ENCODE measurements at places on chromosomes 6 and 20.

GRCh38 chr20:416950-417800, 9.1 kb downstream of the RBCK1 start:
- DNase-seq, result no peak

GRCh38 chr6:131832363-131832762, 24.5 kb downstream of the ENPP1 start:
- no peak for DNase-seq

- no peak for DNase-seq
Observed at GRCh38 chr6:83462524-83462923, 31.7 kb upstream of the ME1 start.

DNA sequence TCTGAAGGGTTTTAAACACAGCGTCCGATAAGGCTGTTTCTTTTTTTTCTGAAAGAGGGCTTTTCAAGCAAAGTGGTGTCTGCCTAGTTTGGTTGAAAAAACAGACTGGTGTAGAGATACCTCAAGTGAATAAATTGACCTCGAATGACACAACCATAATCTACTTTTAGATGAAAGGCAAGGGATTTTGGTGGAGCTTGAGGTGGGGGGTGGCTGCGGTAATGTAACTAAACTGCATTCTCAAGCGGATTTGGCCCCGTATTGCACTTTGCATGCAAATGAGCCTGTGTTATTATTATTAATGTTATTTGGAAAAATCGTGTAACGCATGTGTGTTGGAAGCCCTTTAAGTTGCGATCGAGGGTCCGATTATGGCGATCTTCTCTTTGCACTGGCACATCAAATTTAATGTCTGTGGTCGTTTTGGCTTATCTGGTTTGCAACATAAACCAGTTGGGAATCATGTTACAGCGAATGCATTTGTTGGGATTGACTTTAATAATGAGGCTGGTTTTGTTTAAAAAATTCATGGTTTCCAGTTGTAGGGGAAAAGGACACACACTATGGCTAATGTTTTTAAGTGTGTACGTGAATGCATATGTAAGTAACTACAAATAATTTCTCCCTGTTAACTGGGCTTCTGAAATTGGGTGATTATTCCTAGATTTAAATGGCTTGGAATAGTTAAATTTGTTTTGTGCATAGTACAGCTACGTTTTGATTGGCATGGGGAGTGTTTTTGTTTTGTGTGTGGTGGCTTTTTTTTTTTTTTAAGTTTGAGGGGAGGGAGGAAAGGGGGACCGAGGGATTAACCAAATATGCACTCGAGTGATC, 1.0 kb downstream of the JARID2 start:
- DNase-seq, result no peak

DNA sequence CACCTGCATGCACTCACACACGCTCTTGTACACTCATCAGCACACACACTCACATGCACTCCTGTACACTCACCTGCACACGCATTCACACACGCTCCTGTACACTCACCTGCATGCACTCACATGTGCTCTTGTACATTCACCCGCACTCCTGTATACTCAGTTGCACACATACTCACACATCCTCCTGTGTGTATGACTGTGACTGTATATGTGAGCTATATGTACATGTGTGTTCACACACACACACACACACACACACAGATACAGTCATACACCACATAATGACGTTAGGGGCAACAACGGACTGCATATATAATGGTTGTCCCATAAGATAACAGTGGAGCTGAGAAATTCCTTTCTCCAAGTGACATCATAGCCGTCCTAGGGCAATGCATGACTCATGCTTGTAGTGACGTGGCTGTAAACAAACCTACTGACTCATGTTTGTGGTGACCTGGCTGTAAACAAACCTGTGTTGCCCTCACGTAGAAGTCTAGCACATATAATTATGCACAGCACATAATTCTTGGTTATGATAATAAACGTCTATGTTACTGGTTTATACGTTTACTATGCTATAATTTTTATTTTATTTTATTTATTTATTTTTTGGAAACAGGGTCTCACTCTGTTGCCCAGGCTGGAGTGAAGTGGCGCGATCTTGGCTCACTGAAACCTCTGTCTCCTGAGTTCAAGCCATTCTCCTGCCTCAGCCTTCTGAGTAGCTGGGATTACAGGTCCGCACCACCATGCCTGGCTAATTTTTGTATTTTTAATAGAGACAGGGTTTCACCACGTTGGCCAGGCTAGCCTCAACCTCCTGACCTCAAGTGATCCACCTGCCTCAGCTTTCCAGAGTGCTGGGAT, 22.8 kb upstream of the TAF4 start:
- DNase-seq, result no peak

GRCh38 chr20:32792316-32792715, 27.4 kb upstream of the MAPRE1 start:
- DNase-seq, result no peak

GRCh38 chr6:150016324-150017185, 8.8 kb downstream of the RAET1L start:
- DNase-seq, result peak; percentile 68

- DNase-seq, result no peak
Observed at GRCh38 chr6:159017757-159018559, 18.0 kb upstream of the RSPH3 start.

GRCh38 chr6:54002116-54002515, 109.1 kb upstream of the MLIP start:
- DNase-seq, result no peak

GRCh38 chr6:134351615-134352474, 33.9 kb upstream of the SGK1 start:
- no peak for DNase-seq

DNA sequence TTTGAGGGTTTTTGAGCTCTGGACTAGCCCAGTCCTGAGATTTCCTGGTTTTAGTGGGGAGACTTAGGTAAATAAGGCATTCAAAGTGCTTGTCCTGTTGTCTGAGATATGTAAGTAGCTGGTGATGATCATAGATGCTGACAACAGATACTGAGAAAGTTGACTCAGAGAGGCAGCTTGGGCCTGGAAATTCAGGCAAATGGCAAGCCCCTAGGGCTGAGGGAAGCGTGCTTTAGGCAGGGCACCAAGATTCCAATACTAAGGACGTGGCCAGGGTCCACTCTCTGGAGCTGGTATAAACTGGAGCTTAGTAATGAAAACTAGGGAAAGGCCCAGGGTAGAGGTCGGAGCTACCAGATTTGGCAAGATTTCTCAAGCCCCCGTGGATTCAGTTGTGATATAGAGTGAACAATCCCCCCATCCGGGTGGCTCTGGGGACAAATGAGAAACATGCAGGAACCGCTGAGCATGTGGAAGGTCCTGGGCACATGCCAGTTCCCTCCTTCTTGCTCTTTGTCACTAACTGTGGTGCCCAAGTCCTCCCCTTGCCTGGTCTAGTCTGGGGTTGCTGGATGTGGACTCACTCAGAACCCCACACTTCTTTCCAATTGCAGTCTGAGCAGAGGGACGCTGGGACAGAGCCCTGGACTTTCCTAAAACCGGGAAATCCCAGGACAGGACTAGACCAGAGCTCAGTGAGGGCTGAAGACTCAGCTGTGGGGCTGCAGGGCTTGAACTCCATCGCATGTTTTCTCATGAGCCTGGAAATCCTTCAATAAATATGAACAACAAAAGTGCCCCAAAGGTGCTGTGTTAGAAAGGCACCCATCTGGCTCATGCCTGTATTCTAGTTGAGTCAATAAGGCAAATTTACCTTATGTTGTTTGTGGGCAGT, 10.3 kb downstream of the SLC22A3 start:
- no peak for DNase-seq

- no peak for DNase-seq
Observed at GRCh38 chr6:37713529-37714119, 15.9 kb upstream of the MDGA1 start.

- DNase-seq, result no peak
Observed at GRCh38 chr6:74117113-74117512, 421.1 kb downstream of the CD109 start.

- no peak for DNase-seq
Observed at GRCh38 chr6:6509284-6509683, 79.2 kb upstream of the LY86 start.

Data from osteocyte (in vitro differentiated cells).